Foreskin fibroblast (primary cell): ENCODE measurements at places on chromosomes 1 and 21.

DNA sequence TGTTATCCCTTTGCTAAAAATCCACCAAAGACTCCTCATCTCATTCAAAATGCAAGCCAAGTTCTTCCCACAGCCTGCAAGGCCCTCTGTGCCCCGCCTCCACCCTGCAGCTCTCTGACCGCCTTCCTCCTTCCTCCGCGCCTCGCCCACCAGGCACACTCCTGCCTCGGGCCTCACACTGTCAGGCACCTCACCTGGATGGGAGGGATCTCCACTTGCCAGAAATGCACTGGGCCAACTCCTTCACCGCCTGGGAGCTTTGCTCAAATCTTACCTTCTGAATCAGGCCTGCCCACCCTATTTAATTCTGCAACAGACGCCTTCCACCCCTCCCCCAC, 26.2 kb downstream of the PGBD5 start:
- DNase-seq = no peak

- DNase-seq = no peak
These were observed 21.0 kb downstream of the SLC37A1 start for GRCh38 chr21:42534421-42535378.

GRCh38 chr21:45049714-45050344, 24.6 kb upstream of the ADARB1 start:
- no peak for DNase-seq

DNA sequence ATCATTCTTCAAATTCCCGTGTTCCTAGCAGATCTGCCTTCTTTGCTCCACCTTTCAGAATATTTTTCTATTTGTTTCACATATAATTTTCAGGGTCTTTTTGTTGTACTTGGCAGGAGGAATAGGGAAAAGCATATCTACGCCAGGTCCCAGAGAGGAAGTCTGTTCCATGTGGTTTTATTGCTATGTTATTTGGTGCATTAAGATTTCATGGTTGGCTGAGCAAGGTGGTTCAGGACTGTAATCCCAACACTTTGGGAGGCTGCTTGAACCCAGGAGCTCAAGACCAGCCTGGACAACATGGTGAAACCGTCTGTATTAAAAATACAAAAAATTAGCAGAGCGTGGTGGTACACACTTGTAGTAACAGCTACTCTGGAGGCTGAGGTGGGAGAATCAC, 36.1 kb downstream of the COL6A1 start:
- no peak for DNase-seq

GRCh38 chr1:66435541-66435940, 98.4 kb upstream of the SGIP1 start:
- no peak for DNase-seq

GRCh38 chr1:64574301-64574700, 104.4 kb downstream of the CACHD1 start:
- peak; percentile 51 for DNase-seq

GRCh38 chr1:47814612-47815395, 182.4 kb downstream of the TRABD2B start:
- DNase-seq = no peak

- DNase-seq = peak; percentile 45
These were observed 4.4 kb downstream of the GADD45A start for GRCh38 chr1:67689267-67690017.

DNA sequence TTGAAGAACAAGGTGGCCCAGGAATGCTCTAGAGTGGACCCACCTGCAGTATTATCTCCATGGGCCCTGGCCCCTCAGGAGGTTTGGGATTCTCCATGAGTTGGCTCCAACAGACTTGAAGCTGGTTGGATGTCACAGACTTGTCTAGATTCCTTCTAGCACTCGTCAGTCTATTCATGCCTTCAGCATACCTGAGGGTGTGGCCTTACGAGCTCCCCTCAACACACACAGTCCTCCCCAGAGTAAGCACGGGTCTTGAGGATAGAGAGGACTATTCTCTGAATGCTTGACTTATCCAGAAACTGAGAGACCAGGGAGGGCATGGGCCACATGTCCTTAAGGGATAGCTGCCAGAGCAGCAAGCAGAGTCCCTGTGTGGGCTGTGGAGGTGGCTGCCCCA, 45.9 kb upstream of the COL6A1 start:
- DNase-seq = peak; percentile 57

DNA sequence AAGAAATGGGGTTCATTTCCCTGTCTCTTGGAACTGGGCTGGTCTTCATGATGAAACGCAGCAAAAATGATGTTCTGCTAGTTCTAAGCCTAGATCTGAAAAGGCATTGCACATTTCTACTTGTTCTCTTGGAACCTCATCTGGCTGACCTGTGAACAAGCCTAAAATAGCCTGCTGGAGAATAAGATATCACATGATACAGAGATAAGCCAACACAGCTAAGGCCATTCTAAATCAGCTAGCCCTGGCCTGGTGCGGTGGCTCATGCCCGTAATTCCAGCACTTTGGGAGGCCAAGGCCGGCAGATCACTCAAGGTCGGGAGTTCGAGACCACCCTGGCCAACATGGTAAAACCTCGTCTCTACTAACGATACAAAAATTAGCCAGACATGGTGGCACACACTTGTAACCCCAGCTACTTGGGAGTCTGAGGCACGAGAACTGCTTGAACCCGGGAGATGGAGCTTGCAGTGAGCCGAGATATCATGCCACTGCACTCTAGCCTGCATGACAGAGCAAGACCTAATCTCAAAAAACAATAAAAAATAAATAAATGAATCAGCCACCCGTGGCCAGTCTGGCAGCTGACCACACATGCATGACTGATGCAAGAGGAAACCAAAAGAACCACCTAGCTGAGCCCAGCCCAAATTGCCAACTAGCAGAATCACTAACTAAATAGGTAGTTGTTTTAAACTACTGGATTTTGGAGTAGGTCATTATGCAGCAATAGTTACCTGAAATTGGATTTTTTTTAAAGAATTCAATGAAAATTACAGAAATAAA, 18.0 kb downstream of the CD244 start:
- no peak for DNase-seq

DNA sequence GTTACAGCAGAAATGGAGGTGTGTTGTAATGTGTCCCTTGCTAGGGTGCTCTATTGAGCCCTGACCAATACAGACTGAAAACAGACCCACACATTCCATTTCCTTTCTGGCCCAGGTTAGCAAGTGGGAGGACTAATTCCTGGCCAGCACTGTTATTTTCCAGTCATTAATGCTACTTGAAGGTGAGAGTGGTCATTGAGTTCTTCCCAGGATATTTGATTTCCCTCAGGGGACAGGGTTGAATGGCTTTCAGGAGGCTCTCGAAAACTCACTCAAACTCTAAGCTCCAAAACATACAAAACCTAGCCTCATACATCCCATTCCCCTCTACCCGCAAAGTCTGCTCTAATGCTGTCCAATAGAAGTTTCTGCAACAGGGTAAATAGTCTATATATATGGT, 6.2 kb downstream of the LRRC52 start:
- no peak for DNase-seq

GRCh38 chr1:235366286-235366685, 941 bp upstream of the TBCE start:
- no peak for DNase-seq

- DNase-seq = peak; percentile 66
These were observed 3.9 kb upstream of the ATP1B1 start for GRCh38 chr1:169102567-169102966.

DNA sequence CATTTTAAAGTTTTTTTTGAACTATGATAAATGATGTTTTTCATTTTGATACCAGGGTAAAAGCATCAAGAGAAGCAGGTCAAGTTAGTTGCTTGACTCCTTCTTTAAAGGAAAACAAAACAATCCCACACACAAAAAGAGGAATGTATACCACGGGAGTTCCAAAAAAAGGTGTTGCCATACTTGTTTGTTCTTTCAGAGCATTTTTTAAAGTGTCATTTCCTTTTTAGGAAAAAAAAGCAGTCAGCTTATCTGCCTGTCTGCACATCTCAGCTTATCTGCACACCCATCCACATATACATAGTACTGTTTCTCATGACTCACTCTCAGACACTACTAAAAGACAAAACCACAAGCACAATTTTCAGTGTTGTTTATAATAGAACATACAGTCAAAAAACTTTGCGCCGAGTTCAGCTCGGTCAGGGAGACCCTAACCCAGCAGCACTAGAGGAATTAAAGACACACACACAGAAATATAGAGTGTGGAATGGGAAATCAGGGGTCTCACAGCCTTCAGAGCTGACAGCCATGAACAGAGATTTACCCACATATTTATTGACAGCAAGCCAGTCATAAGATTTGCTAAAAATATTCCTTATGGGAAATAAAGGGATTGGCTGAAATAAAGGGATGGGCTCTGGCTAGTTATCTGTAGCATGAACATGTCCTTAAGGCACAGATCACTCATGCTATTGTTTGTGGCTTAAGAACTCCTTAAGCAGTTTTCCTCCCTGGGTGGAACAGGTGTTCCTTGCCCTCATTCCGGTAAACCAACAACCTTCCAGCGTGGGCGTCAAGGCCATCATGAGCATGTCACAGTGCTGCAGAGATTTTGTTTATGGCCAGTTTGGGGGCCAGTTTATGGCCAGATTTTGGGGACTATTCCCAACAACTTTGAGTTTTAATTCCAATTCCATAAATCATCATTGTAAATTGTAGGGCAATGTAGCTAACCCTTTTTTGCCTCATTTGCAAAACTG, 11.4 kb upstream of the MNDA start:
- no peak for DNase-seq

DNA sequence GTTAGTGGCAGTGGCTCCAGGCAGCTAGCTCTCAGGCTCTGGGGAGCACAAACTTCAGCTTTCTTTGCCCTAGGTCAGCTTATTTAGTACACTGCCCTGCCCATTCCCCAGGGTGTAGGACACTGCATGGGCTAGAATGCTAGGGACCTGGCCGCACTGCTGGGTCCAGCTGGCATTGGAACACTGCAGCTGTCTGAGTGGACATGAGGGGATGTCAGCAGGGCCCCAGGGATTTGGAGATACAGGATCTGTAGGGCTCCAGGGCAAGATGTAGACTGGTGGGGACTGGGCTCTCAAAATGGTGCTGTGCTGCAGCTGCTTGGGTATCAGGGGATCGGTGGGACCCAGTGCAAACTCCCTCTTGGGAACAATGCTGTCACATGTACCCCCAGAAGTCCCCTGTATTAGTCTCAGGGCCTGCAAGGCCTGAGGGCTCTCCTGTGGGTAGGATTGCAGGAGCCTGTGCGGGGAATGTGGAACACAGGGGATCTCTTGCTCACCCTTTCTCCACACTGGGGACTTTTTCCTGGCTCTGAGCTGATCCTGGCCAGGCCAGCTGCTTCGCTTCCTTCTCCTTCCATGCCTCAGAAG, 25.2 kb upstream of the TTC22 start:
- no peak for DNase-seq

- DNase-seq = no peak
These were observed 80.6 kb downstream of the CCDC185 start for GRCh38 chr1:223473601-223474344.

GRCh38 chr21:35229290-35229689, 180.2 kb upstream of the RUNX1 start:
- DNase-seq = no peak

DNA sequence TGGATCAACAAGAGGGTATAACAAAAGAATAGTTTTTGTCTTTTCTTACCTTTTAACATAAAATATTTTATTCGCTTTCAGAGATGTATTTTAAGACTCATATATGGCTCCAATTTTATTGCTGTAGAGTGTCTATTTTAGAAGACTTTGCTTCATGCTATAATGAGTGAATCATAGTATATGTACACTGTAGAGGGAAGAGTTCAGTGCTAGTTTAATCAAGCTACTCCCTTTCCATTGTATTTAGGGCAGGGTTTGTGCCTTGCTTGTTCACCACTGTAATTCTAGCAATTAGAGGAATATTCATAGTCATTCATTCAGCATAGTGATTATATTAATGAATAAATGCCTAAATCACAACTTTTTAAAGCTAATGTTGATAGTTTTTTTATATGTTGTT, 78.8 kb downstream of the CEP350 start:
- DNase-seq = peak; percentile 24

DNA sequence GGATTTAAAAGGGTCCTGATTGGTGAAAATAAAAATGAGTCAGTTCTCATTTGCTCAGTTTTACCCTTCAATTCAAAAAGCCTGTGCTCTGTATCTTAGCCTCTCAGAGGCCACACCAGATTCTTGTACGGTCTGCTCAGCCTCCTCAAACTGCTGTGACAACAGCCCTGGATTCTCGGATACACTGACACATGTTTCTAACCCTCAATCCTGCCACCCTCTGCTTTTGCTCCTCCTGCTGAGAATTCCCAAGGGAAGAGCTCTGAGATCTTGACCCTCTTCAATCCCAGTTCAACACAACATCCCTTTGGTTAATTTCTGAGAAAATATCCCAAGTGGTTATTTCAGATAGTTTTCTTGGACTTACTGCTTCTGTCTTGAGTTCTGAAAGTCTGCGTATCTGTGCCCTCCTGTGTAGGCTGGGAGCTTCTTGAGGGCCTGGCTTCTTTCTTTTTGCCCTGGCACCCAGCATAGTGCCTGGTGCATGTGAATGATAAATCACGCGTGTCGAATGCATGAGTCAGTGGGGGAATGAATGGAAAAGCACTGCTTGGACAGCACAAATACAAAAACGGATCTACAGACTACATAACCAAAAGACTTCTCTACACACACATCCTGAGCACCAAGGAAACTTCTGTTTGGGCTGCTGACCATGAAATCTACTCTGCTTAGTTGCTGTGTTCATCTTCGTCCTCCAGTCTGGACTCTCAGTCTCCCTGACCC, 24.5 kb downstream of the IRF2BP2 start:
- DNase-seq = no peak

GRCh38 chr1:26126321-26127084, 14.9 kb downstream of the PDIK1L start:
- DNase-seq = no peak

GRCh38 chr1:216464489-216464888, 41.2 kb upstream of the USH2A start:
- peak; percentile 83 for DNase-seq
